ENCODE measurements at places on chromosomes 4 and X.
A peak's percentile ranks its signal among the peaks of the same experiment; 100 is the strongest.

- no peak overlapping the region for H3K27ac ChIP-seq
- no peak for DNase-seq
- H3K27me3 ChIP-seq, result no peaks in the 10 kb centered on the region
- no peak overlapping the region for H3K4me3 ChIP-seq
- H3K4me1 ChIP-seq, result no peaks in the 10 kb centered on the region
Measured at GRCh38 chr4:85222561-85222960, 252.4 kb upstream of the ARHGAP24 start.

DNA sequence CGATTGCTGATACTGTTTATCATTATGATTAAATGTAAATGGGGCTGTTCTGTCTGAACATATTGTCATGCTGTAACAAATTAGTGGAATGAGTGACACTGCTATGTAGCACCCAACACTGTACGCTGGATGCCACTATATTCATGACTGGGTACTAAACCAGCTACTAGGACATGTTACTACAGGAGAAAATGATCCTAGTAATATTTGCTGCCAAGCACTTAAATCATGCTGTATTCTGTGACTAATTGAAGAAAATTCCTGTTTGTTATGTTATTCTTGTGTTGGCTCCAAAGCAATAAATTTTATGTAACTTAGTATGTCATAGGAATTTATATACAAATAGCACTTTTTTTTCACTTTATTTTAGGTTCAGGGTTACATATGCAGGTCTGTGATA, 804.2 kb downstream of the CENPC start:
- H3K27me3 ChIP-seq, result no peaks in the 10 kb centered on the region
- no peak overlapping the region for H3K27ac ChIP-seq
- H3K4me1 ChIP-seq, result no peaks in the 10 kb centered on the region
- no peak for DNase-seq
- no peaks in the 10 kb centered on the region for H3K36me3 ChIP-seq

DNA sequence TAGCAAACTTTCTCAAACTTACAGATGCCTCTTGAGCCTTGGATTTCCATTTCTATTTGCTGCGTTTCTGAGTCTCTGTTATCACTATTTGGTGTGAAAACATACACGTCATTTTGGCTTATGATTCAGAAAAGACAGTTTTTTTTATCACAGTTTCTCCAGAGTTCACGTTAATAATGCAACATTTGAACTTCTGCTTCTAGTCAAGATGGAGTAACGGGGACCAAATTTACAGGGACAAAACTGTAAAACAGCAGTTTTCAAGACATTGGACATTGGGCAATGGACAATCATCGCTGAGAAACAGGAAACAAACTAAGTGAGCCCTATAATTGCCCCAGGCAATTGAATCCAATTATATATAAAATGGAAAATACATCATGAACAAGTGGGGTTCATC, 36.2 kb upstream of the TASL start:
- H3K36me3 ChIP-seq, result no peaks in the 10 kb centered on the region
- H3K27ac ChIP-seq, result no peak overlapping the region
- no peak for DNase-seq
- no peaks in the 10 kb centered on the region for H3K27me3 ChIP-seq
- no peak overlapping the region for H3K4me3 ChIP-seq
- H3K4me1 ChIP-seq, result no peaks in the 10 kb centered on the region

DNA sequence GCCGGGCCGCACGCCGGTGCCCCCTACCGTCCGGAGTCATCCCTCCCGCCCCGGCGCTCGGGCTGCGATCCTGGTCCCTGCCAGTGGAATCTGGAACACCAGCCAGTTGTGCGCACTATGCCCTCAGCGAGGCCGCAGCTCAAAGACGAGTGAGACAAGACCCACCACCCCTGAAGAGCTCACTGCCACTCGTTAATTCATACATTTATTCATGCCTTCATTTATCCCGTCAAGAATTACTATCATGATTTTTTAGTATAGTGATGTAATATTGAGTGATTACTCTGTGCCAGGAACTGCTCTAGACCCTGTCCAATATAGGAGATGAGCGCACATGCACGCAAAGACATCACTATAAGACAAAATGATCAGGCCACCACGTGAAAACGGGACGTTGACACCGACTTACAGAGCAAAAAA, 247 bp upstream of the PPA2 start:
- no peaks in the 10 kb centered on the region for H3K27me3 ChIP-seq
- H3K4me1 ChIP-seq, result peaks cover 4% of the 10 kb centered on the region
- H3K27ac ChIP-seq, result no peak overlapping the region
- DNase-seq, result no peak
- no peaks in the 10 kb centered on the region for H3K36me3 ChIP-seq
- H3K4me3 ChIP-seq, result peak overlapping the region; percentile 92

DNA sequence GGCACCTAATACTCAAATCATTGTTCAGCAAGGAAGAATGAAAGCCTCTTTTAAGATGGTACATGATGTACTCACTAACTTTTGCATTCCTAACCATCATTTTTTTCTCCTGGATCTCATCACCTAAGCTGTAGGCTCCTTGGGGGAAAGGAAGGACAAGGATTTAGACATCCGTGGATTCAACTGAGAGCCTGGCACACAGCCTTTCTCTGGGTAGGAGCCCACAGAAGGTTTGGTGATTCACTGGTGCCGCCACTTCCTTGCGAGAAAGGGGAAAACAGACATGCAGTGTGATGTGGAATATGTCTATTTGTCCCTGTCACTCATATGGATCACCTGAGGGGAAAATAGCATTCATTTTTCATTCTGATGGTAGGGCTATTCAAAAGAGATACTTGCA, 147.3 kb downstream of the PCDH7 start:
- no peaks in the 10 kb centered on the region for H3K4me1 ChIP-seq
- DNase-seq, result no peak
- H3K36me3 ChIP-seq, result no peaks in the 10 kb centered on the region
- H3K4me3 ChIP-seq, result no peak overlapping the region
- H3K27ac ChIP-seq, result no peak overlapping the region

All from thymus (tissue), 14 donors.